SJSA1 (cell line): ENCODE measurements at places on chromosomes 6 and 20. TPM values are rescaled to one million over a fixed set of nuclear protein-coding genes. Genes with fewer than 3 reads are reported as not detected.

GRCh38 chr6:356828-357251 lies 34.7 kb upstream of the IRF4 start:
- no peak overlapping the region for H3K27ac ChIP-seq
- no peak for DNase-seq
- H3K36me3 ChIP-seq, result no peaks in the 10 kb centered on the region

GRCh38 chr6:111757342-111757741 lies 115.9 kb downstream of the FYN start:
- H3K4me1 ChIP-seq, result peaks cover 41% of the 10 kb centered on the region
- H3K36me3 ChIP-seq, result 0 out of 2 replicates have a peak, but pooled peaks cover 5% of the 10 kb centered on the region
- no peaks in the 10 kb centered on the region for H3K27me3 ChIP-seq
- no peak overlapping the region for H3K4me3 ChIP-seq
- DNase-seq, result no peak

DNA sequence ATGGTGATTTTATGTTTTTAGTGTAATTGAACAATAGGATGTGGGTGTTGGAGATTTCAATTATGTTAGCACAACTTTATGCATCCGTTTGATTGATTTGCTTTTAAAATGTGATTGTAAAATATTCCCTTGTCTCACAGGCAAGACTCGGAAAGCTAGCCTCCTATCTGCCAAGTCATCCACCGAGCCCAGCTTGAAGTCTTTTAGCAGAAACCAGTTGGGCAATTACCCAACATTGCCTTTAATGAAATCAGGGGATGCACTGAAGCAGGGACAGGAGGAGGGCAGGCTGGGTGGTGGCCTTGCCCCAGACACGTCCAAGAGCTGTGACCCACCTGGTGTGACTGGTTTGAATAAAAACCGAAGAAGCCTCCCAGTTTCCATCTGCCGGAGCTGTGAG lies 200.9 kb downstream of the SASH1 start:
- no peak for DNase-seq
- peaks cover 65% of the 10 kb centered on the region for H3K36me3 ChIP-seq
- H3K4me3 ChIP-seq, result no peak overlapping the region
- no peak overlapping the region for H3K27ac ChIP-seq
- H3K4me1 ChIP-seq, result peaks cover 7% of the 10 kb centered on the region
- no peaks in the 10 kb centered on the region for H3K27me3 ChIP-seq

DNA sequence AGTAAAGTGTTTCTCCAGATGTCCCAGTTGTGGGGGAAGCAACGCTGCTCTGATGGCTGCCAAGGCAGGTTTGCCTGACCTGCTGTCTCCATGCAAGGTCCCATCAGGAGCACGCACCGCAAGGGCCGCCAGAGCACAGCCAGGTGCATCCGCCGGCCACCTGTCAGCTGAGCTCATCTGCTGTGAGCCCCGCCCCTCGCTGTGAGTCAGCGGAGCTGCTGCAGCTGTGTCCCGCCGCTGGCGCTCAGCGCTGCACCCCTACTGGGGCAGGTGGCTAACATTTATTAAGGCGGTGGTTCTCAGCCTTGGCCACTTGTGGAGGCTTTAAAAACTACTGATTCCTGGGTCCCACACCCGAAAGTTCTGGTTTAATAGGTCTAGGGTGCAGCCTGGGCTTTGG lies 225.7 kb downstream of the UST start:
- H3K4me1 ChIP-seq, result peaks cover 40% of the 10 kb centered on the region
- no peak overlapping the region for H3K27ac ChIP-seq
- H3K4me3 ChIP-seq, result no peak overlapping the region

- H3K27ac ChIP-seq, result no peak overlapping the region
- DNase-seq, result no peak
- no peak overlapping the region for H3K4me3 ChIP-seq
- H3K27me3 ChIP-seq, result no peaks in the 10 kb centered on the region
- no peaks in the 10 kb centered on the region for H3K4me1 ChIP-seq
Observed at GRCh38 chr6:99183066-99183465, 166.4 kb downstream of the FAXC start.

- H3K36me3 ChIP-seq, result no peaks in the 10 kb centered on the region
- no peak overlapping the region for H3K4me3 ChIP-seq
- H3K4me1 ChIP-seq, result no peaks in the 10 kb centered on the region
Observed at GRCh38 chr6:110063594-110064263, 85.6 kb downstream of the GPR6 start.

- no peak overlapping the region for H3K4me3 ChIP-seq
- H3K36me3 ChIP-seq, result no peaks in the 10 kb centered on the region
- H3K27me3 ChIP-seq, result no peaks in the 10 kb centered on the region
- H3K27ac ChIP-seq, result no peak overlapping the region
Observed at GRCh38 chr20:57831326-57831992, 121.6 kb upstream of the PMEPA1 start.

GRCh38 chr6:150410906-150411305 lies 42.1 kb downstream of the IYD start:
- no peaks in the 10 kb centered on the region for H3K36me3 ChIP-seq
- H3K4me1 ChIP-seq, result peaks cover 31% of the 10 kb centered on the region
- H3K27me3 ChIP-seq, result no peaks in the 10 kb centered on the region
- H3K4me3 ChIP-seq, result no peak overlapping the region
- DNase-seq, result no peak
- H3K27ac ChIP-seq, result no peak overlapping the region; the same call in 1 of the 2 replicates

GRCh38 chr6:87049779-87050178 lies 45.1 kb downstream of the CGA start:
- H3K4me3 ChIP-seq, result no peak overlapping the region
- DNase-seq, result no peak
- H3K36me3 ChIP-seq, result no peaks in the 10 kb centered on the region
- H3K4me1 ChIP-seq, result no peaks in the 10 kb centered on the region
- no peaks in the 10 kb centered on the region for H3K27me3 ChIP-seq

GRCh38 chr6:35165630-35166071 lies 24.5 kb upstream of the TCP11 start:
- peaks cover 45% of the 10 kb centered on the region for H3K4me1 ChIP-seq
- no peak overlapping the region for H3K4me3 ChIP-seq
- no peak for DNase-seq
- no peaks in the 10 kb centered on the region for H3K27me3 ChIP-seq

DNA sequence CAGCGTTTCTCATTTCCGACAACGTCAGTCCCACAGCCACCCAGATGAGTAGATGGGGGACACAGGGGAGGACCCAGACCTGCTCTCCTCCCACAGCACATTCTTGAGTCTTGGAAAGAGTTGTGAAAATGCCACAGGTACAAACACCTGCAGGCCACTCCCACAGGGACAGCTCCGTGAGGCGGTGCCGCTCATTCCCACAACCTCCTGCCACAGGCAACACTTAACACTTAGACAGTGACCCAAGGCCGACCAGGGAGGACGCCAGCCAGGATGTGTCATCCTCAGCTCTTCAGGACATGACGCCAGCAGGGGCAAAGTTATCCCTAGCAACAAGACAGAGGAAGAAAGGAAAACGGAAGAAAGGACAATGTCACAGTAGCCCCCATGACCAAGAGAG lies 22.9 kb upstream of the HLA-B start:
- H3K4me3 ChIP-seq, result no peak overlapping the region
- no peaks in the 10 kb centered on the region for H3K4me1 ChIP-seq
- peaks cover 27% of the 10 kb centered on the region for H3K27me3 ChIP-seq
- no peak for DNase-seq
- H3K27ac ChIP-seq, result no peak overlapping the region

GRCh38 chr20:46330831-46331371 lies 22.6 kb upstream of the CDH22 start:
- no peak for DNase-seq
- H3K27ac ChIP-seq, result no peak overlapping the region
- no peaks in the 10 kb centered on the region for H3K4me1 ChIP-seq
- peaks cover 47% of the 10 kb centered on the region for H3K27me3 ChIP-seq

DNA sequence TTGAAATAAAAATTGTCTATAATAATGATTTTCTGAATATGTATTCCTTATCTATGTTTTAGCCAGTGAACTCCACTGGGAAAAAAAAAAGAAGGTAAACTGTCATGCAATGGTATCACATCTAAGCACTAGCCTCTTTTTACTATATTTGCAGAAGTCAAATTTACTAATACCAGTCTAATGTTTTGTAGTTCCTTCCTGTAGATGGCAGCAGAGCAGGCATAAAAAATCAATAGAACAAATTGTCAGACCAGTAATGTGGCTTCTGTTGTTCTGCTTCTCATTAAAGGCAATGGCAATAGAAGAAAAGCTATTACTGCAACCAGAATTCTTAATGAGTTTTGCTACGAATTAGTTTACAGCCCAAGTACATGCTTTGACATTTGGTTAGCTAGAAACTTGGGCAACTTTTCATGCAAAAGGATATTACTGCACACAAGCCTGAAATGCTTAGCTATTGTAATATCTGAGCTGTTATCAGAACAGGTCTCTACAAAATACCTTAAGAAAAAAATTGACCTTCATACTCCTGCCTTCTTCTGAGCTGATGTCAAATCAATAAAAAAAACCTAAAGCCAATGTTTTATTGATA lies 476.9 kb downstream of the KHDRBS2 start:
- no peaks in the 10 kb centered on the region for H3K36me3 ChIP-seq
- no peaks in the 10 kb centered on the region for H3K4me1 ChIP-seq
- DNase-seq, result no peak
- H3K27me3 ChIP-seq, result no peaks in the 10 kb centered on the region
- H3K4me3 ChIP-seq, result no peak overlapping the region

GRCh38 chr6:64580346-64580745 lies 944.7 kb downstream of the PHF3 start:
- no peak for DNase-seq
- H3K4me3 ChIP-seq, result no peak overlapping the region
- H3K36me3 ChIP-seq, result no peaks in the 10 kb centered on the region

DNA sequence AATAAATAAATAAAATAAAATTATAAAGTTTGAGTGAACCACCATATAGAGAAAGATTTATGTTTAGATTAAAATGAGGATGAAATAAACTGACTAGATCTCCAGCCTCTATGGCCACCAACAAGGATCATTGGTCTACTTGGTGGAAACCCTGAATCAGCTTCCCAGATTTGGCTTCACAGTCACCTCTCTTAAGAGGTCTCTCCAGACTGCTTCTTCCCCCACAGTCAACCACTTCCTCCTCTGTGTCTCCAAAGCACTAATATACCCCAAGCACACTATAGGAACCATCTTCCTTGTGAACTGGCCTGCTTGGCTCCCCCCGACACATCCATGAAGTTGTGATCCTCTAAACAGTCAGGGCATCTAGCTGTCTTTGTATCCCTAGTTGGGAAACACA lies 529.6 kb upstream of the RNF217 start:
- H3K27me3 ChIP-seq, result no peaks in the 10 kb centered on the region
- H3K4me3 ChIP-seq, result no peak overlapping the region
- no peaks in the 10 kb centered on the region for H3K36me3 ChIP-seq
- no peaks in the 10 kb centered on the region for H3K4me1 ChIP-seq
- DNase-seq, result no peak

- H3K4me1 ChIP-seq, result no peaks in the 10 kb centered on the region
- no peaks in the 10 kb centered on the region for H3K36me3 ChIP-seq
- no peak overlapping the region for H3K27ac ChIP-seq
Observed at GRCh38 chr6:69422020-69422419, 374.8 kb downstream of the LMBRD1 start.

GRCh38 chr6:5994234-5994998 lies 12.3 kb downstream of the NRN1 start:
- H3K36me3 ChIP-seq, result no peaks in the 10 kb centered on the region
- H3K27ac ChIP-seq, result no peak overlapping the region
- H3K4me1 ChIP-seq, result peaks cover 27% of the 10 kb centered on the region
- no peaks in the 10 kb centered on the region; the same call in 1 of the 2 replicates for H3K27me3 ChIP-seq
- no peak overlapping the region for H3K4me3 ChIP-seq

GRCh38 chr20:19981031-19981451 lies 36.1 kb upstream of the NAA20 start:
- peak; percentile 36 for DNase-seq
- H3K36me3 ChIP-seq, result peaks cover 26% of the 10 kb centered on the region
- H3K27me3 ChIP-seq, result no peaks in the 10 kb centered on the region
- H3K27ac ChIP-seq, result 0 out of 2 replicates have a peak overlapping the region, but pooled peaks have one; percentile 7
- H3K4me3 ChIP-seq, result no peak overlapping the region
- H3K4me1 ChIP-seq, result peaks cover 66% of the 10 kb centered on the region

DNA sequence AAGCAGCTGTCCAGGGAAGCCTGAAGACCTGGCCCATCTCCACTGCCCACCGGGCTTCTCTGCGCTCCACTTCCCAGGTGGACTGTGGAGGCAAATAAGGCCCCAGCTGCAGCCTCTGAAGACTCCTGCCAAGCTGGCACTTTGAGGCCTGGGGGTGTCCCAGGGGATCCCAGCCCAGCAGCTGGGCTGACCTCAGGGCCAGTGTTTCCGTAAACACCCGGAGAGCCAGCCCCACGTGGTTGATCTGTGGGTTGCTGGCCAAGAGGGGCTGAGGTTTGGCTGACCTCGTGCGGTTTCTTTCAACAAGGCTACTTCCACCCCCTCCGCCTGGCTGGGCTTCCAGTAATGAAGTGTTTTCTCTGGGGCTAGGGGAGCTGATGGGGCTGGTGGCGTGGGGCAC lies 12.4 kb upstream of the CCN5 start:
- H3K4me3 ChIP-seq, result no peak overlapping the region
- DNase-seq, result peak; percentile 56
- peaks cover 29% of the 10 kb centered on the region for H3K4me1 ChIP-seq
- no peaks in the 10 kb centered on the region for H3K36me3 ChIP-seq

DNA sequence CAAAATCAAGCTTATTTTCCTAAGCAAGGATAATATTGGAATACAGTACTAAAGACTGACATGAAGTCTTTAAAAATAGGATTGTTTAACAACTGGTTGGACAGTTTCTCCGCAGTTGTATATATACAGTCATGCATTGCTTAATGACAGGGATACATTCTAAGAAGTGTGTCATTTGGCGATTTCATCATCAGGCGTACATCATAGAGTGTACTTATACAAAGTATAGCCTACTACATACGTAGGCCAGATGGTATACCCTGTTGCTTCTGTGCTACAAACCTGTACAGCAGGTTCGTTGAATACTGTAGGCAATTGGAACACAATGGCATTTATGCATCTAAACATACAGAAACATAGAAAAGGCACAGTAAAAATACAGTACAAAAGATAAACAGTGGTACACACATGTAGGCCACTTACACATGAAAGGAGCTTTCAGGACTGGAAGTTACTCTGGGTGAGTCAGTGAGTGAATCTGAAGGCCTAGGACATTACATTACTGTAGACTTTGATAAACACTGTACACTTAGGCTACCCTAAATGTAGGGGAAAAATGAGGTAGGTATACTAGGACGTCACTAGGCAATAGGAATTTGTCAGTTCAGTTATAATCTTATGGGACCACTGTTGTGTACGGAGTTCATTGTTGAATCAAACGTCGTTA lies 20.1 kb downstream of the HECA start:
- no peaks in the 10 kb centered on the region for H3K36me3 ChIP-seq
- H3K27me3 ChIP-seq, result no peaks in the 10 kb centered on the region
- H3K4me3 ChIP-seq, result no peak overlapping the region
- no peak for DNase-seq

Gene FRK
- total RNA-seq, result 0.66 and 0.91 TPM in 2 replicates

Gene DEF6
- total RNA-seq, result 0.05 TPM in 1 of 2 replicates, not detected in the other

Gene LPA
- not detected in 2 replicates for total RNA-seq

Gene ZC2HC1B
- not detected in 2 replicates for total RNA-seq

Gene SLC17A2
- not detected in 2 replicates for total RNA-seq

Gene SYTL3
- total RNA-seq, result 14.7 and 17.5 TPM in 2 replicates

Gene SNAP91
- total RNA-seq, result not detected in 2 replicates
